ENCODE measurements at places on chromosomes 1 and 21.

DNA sequence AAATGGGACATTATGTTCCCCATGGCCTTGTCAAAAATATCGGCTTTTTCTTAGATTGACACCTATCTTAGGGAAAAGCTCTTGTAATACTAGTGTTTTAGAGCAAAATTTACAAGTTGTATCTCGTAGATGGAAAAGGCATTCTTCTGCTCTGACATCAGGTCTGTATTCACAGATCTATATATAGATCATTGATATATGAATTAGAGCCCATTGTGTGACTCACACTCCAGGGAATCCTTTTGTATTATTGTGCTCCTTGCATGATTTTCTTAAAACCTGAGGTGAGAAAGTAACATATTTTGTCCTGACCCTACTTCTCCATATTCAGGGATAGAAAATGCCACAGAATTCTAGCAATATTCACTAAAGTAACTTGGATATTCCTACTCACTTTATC lies 1160.8 kb upstream of the B3GALT2 start:
- DNase-seq = no peak

DNA sequence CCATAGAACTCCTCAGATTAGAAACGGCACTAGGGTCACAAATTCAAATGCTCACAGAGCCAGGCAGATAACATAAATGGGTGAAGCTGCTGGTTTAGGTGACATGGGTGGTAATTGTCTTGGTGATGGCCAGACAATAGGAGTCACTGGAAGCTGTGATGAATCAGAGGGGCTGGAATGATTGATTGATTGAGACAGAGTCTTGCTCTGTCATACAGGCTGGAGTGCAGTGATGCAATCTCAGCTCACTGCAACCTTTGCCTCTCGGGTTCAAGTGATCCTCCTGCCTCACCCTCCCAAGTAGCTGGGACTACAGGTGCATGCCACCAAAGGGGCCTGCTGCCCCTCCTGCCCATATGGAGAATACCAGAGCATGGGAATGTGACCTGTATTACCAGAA lies 63.0 kb downstream of the HIVEP3 start:
- no peak for DNase-seq

GRCh38 chr1:48005253-48006117 lies 8.3 kb upstream of the TRABD2B start:
- no peak for DNase-seq

DNA sequence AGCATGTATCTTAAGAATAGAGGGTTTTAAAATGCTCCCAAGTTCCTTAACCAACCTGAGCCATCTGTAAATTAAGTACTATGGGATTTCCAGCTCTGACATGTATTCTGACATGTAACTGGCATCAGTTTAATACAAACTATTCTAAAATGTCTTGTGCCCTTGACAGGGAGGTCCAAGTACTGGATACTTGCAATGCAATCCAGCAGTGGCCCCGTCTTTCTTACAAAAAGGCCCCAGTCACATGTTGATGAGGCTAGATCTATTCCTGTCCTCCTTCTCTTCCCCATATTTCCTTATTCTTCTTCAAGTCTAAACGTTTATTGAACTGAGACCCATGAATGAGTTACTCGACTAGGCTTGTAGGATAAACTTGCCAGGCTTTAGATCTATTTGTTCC lies 46.4 kb downstream of the MRPL39 start:
- DNase-seq = no peak

GRCh38 chr1:6593810-6594209 lies 8.9 kb downstream of the KLHL21 start:
- DNase-seq = no peak

- DNase-seq = no peak
These were observed 69.7 kb downstream of the RUNX1 start for GRCh38 chr21:34979383-34979782.

GRCh38 chr1:205528887-205529825 lies 24.7 kb downstream of the CDK18 start:
- DNase-seq = peak; percentile 83

DNA sequence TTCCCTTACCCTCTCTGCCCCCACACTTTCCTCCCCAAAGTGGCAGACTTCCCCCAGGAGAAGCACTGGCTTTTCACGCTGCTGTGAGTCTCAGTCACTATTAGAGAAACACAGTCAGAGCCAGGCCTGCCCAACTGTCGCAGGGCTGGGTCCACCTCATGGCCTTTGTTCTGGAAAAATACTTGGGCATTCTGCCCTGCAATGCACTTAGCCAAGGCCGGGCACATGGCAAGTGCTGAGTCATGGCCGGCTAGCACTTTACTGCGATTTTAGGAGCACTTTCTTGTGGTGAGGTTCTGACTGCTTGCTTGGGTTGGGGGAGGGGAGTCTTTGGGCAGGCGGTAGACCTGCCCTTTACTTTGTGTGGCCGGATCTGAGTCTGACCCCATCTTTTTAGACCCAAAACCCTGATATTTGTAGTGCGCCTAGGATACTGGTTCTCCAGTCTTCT lies 7.7 kb downstream of the EPHX1 start:
- peak; percentile 45 for DNase-seq

- no peak for DNase-seq
These were observed 90.8 kb downstream of the LHX9 start for GRCh38 chr1:198007687-198008607.

- no peak for DNase-seq
These were observed 21.9 kb upstream of the FCGR2A start for GRCh38 chr1:161483361-161483760.

GRCh38 chr1:230211436-230212145 lies 144.6 kb downstream of the GALNT2 start:
- DNase-seq = no peak

DNA sequence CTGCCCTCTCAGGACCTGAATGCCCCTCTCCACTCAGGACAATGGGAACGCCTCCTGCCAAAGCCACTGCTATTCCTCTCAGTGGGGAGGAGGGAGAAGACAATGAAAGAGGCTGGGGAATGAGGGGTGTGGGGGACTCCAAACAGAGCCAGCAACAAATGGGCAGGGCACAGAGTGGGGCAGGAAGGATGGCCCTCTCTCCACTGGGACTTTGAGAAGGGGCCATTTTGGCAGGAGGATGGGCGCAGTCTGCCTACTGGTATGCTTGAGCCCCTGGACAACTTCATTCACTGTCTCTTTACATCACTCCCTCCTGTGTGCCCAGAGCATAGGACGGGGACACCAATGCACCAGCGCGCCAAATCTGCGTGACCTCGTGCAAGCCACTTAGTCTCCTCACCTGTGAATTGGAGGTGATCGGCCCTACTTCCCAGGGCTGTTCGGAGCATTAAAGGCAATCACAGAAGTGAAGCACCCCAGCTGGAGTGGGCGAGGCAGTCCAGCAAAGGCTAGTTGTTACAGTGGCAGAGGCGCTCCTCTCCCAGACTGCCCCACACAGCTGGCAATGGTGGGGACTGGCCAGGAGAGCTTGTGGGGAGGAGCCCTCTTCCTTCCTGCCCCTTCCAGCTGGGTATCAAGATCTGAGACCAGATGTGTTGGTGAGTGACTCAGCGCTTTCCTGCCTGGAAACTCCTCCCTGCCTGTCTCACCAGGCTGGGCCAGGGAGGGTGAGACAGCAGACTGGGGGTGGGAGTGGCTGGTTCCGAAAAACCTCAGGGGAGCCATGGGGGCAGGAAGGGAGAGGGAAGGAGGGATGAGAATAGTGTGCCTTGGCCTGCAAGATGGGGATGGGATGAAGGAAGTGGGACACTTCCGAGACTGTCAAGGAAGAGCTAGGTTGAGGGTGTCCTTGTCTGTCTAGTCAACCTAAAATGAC lies 22.4 kb upstream of the SYNC start:
- DNase-seq = no peak

DNA sequence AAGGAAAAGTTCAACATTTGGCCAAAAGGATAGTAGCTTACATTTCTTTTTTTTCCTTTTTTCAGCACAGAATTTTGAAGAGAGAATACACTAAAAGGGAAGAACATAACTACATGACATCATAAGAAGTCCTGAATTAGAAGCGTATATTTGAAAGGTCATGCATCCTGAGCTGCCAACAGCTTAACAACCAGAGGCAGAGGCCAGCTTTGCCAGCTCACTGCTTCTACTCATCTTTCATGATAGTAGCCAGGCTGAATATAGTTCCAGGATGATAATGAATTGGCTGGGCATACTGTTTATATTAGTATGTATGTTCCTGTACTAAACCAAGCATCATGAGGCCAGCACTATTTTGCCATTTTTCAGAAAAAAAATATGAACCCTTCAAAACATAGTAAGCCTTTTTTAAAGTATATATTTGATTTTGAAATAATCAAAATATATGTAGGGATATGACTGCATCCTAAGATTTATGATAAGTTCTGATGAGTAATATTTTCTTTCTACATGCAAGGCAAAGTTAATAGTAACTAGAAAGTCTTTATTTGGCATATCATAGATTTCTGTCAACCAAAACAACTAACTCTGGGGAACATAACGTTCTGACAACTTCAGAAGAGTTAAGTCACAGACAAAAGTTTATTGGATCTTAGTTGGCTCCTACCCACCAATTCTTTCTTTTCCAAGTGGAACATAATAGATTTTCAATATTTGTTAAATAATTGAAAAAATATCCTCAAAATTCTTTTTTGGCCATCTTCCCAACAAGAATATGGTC lies 123.2 kb downstream of the DPYD start:
- DNase-seq = no peak

- DNase-seq = no peak
These were observed 9.5 kb upstream of the PITHD1 start for GRCh38 chr1:23768733-23769132.

GRCh38 chr1:81989524-81989923 lies 188.8 kb downstream of the ADGRL2 start:
- DNase-seq = no peak

DNA sequence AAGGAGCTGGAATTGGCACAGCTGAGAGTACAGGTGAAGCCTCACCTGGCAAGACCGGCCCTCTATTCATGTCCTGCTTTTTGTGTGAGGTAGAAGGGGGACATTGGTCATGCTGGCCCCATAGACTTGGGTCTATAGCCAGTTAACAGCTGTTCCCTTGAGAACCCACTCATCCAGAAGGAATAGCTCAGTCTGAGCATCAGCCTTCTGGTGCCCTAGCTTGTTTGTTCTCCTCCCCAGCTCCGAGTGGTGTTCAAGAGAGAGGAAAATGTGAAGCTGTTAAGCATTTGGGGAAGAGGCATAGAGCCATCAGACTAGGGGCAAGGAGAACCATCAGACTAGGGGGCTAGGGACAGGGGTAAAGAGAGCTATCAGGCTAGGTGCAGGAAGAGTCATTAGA lies 290.9 kb downstream of the SIPA1L2 start:
- DNase-seq = no peak

DNA sequence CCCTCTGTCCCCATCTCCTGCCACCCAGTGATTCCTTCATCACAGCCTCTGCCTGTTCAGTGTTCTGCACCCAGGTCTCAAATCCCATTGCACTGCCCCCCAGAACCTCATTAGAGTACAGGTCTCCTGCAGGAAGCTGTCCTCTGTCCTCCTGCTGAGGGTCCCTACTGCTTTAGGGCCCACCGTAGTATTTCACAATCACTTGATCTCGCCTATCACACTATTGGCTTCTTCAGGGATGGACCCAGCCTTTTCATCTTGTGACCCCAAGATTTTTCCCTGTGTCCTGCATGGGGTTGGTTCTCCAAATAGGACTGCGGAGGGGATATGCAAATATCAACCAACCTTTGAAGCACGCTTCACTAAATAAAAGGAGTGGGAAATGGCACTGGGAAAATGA lies 331.1 kb upstream of the AJAP1 start:
- DNase-seq = no peak

- DNase-seq = no peak
These were observed 7.5 kb downstream of the TRIM63 start for GRCh38 chr1:26059906-26060305.

DNA sequence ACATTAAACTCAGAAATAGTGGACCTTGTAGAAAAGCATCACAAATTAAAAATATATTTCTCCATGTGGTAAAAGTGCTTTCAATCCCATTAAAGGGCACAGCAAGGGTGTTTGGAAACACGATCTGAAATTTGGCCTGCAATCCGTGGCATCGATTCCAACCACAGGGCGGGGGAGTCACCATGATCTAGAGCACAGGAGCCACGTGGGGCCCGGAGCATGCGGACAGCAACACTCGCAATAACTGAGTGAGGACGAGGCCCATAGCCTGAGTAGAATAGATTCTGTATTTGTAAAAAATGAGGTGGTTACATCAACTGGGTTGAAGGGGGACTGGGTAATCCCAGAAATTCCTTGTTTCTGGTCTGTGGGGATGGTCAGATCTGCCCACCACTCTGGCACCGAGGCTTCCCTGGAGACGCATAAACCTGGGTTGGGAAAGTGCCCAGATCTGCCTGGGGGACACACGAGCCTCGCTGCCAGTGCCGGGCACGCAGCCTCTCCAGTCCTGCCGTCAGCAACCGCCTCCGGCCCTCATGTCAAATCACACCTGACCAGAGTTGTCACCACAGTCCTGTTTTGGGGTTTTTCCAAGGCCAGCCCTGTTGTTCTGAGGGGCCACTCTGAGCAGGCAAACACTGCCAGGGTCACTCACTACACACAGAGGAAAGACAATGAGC lies 104.3 kb downstream of the PGBD5 start:
- DNase-seq = peak; percentile 52

- DNase-seq = no peak
These were observed 19.8 kb downstream of the RPRD2 start for GRCh38 chr1:150383631-150384324.

DNA sequence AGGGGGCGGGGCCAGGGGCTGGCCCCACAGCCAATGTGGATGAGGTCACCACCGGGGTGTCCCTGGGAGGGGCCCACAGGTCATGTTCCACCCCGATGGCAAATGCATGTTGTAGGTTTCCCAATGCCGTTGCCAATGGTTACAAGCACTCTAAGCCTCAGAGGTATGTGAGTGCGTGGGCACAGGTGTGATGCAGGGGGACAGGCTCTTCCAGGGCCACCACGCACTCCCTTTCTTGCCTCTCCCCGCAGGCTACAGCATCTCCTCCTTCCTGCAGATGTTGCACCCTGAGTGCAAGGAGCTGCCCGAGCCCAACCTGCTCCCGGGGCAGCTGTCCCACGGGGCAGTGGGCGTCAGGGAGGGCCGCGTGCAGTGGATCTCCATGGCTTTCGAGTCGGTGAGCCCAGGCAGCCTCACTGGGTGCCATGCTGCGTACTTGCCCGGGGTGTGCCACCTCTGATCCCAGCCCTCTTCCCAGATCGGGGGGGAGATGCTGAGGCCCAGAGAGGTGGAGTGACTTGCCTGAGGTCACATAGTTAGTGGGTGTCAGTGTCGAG lies 52.4 kb downstream of the DISP3 start:
- no peak for DNase-seq

- peak; percentile 83 for DNase-seq
These were observed at the start of gene MYOM3 for GRCh38 chr1:24111996-24112779. TSS of gene MYOM3 (minus strand) at chr1:24112135. CDS start at chr1:24108636, 3,499 bp downstream.

- DNase-seq = no peak
These were observed 31.5 kb downstream of the TNFSF4 start for GRCh38 chr1:173175514-173176145.

DNA sequence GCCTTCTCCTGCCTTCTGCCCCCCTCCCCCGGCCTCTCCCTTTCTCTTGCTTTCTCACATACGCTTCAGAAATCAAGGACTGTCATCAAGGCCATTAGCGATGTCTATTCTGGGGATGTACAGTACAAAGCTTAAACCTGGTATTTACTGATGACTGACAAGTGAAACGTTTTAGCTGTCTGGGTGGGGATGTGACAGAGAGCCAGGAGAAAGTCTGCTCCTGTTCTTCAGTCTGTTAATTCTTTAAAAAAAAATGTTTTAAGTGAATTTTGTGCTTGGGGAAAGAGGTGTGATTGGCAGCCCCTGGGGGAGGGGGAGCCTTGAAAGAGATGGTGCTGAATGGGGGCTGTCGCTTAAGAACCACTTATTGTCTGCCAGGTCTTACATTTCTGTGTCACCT lies 283.0 kb upstream of the PLXNA2 start:
- DNase-seq = no peak

GRCh38 chr21:18759267-18759666 lies 355.7 kb upstream of the TMPRSS15 start:
- DNase-seq = no peak

All from left hindlimb (tissue), 1 donor.